ENCODE measurements at places on chromosomes 5 and 9. TPM values are rescaled to one million over a fixed set of nuclear protein-coding genes. Genes with fewer than 3 reads are reported as not detected.
A peak's percentile ranks its signal among the peaks of the same experiment; 100 is the strongest.

GRCh38 chr9:38027714-38028113, 41.3 kb downstream of the SHB start:
- DNase-seq, result no peak

SLC12A2 gene
- total RNA-seq, result 22.9 TPM

DNA sequence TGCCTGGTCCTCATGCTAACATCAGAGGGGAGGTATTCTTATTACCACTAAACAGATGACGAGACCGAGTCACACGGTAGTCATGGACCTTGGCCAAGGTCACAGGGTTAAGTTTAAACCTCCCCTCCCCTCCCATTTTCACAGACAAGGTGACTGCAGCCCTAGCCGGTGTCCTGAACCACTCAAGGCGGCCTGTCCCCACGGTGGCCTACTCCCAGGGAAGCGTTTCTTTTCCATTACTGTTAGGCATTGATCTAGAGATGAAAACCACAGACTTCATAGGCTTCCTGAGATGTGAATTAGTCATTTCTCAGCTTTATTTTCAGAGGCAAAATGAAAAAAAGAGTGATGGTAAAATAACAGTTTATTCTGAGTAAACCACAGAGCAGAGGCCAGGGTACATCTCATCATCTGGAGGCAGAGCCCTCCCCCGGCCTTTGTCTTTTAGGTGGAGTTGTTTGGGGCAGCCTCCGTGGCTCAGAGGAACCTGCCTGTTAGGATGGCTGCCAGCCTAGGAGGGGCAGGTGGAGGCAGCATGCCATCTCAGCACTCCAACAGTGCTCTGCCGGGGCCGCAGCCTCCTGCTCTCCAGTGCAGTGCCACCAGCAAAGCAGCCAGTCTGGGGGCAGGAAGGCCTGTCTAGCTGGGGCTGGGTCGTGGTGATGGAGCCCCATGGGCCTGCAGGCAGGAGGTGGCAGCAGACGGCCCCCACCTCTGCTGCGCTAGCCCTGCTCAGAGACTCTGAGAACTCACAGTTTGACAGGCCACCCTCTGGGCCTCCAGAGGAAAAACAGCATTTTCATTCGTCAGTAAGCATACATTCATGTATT, 71.2 kb downstream of the RAPGEF1 start:
- peak; percentile 67 for DNase-seq

DNA sequence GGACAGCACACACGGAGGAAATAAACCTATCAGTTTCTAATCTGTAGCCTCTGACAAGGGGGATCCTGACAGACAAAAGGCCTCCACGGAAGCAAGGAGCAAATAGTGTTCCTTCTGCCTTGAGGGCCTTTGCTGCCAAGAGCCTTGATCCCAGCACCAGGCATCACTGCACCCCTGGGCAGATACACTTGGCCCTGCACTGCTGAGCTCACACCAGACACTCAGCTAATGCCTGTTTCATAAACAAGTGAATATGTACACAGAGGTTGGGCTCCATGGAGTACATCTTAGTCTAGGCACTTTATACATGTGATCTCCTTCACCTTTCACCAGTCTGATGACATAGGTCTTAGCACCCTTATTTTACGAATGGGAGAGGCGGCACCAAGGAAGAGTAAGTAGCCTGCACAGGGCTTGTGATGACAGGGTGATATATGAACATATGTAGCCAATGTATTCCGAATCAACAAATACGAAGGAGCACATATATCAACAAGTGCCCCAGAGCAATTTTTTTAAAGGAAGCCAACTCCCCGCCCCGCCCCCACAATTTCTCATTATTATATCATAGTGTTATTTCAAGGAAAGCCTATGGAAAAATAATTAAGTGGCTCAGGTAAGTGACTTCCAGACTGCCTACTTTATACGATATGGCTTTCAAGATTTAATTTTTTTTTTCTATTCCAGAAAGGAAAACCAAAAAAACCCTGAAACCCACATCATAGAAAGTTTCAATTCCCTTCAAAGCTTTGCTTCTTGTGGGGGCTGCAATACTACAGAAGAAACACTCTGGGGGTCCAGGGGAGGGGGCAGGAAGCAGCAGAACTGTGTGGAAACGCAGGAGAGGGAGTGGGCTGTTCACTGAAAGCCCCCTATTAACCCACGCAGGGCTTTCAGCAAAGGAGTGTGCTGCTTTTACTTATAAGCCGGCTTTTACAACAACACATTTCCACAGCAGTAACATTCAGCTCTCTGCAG, 32.0 kb downstream of the CDC14B start:
- DNase-seq, result no peak

- no peak for DNase-seq
Measured at GRCh38 chr5:158943057-158943456, 156.7 kb downstream of the EBF1 start.

- DNase-seq, result no peak
Measured at GRCh38 chr5:164688437-164688836, 1183.0 kb downstream of the MAT2B start.

- no peak for DNase-seq
Measured at GRCh38 chr9:131396626-131397025, 2.7 kb downstream of the PRRC2B start.

GRCh38 chr5:75690669-75691068, 26.6 kb downstream of the POC5 start:
- peak; percentile 38 for DNase-seq

DNA sequence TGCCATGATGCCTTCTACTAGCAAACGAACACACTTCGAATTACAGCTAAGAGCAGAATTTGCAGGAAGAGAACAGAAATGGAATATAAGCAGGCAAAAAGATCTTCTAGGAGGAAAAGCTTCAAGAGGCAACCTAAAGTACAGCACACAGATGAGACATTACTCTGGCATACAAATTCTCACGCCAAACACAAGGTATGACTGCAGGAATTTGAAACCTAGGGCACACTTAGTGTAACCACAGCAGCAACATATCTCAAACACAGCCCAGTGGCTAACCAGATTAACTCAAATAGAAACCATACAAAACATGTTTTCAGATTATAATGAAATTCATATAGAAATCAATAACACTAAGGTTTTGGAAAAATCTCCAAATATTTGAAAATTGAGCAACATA, 481.0 kb upstream of the RGMB start:
- no peak for DNase-seq

C9orf43 gene
- 2.7 TPM for total RNA-seq

GEMIN5 gene
- total RNA-seq, result 14.8 TPM

DNA sequence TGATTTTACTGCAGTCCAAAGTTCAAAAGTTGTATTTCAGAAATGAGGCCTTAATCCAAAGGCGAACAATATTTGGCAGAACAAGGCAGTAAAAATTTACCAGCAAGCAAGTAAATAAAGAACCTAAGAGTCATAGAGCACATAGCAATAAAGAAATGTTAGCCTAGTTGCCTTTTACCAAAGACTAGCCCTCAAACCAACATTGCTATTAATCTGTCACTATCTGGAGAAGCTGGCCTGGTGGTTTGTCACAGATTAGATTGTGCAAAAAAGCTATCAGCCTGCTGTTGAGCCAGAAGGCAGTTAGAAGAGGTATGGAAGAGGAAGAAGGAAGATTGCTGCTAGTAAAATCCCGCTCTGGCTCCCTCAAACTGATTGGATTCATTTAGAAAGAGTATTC, 304.7 kb upstream of the KLF4 start:
- no peak for DNase-seq

GRCh38 chr5:168663276-168664004, 84.3 kb upstream of the PANK3 start:
- DNase-seq, result no peak

GIN1 gene
- 1.1 TPM for total RNA-seq

SLC26A2 gene
- total RNA-seq, result 7.0 TPM

TMEM174 gene
- total RNA-seq, result not detected

DNA sequence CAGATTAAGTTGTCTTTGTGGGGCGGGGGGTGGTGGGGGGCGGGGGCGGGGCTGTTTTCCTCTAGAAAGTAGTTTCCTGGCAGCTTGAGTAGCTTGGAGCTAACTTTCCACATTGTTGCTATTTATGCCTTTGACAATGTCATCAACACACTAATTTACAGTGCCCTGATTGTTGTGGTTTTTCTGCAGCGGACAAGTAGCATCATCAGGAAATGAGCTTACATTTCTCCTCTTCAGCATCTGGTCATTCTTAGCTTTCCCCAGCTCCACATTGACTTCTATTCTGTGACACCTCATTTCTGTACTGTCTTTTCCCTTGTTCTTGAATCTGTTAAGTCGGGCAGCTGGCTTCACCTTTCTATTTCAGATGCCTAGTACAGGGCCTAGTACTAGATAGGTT, 112.3 kb upstream of the RAD23B start:
- DNase-seq, result no peak

DNA sequence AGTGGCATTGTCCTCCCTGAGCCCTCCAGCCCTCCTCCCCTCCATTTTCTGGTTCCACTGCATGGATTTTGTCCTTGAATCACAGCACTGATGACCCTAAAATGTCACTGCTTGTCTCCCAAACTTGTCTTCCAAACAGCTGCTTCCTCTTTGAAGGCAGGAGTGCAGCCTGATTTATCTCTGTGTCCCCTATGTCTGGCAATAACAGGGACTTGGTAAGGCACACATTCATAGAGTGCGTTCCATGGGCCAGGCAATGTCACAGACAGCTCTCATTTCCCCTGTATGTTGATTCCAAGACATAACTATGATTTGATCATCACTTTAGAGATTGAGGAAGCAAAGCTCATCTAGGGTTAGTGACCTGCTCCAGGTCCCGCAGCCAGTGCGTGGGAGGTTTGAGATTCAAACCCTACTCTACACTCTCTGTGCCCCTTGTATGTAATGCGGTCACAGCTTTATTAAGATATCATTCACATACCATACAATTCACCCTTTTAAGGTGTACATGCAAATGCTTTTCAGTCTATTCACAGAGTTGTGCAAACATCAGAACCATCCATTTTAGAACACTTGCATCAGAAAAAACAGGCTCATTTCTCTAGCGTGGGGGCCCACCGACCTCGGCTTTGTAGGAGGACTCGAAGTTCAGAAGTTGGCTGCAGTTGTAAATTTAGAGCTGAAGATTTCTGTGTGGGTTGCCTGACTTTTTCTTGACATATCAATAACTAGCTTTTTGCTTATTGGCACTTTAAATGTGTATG, 28.4 kb upstream of the BOD1 start:
- DNase-seq, result no peak

DNA sequence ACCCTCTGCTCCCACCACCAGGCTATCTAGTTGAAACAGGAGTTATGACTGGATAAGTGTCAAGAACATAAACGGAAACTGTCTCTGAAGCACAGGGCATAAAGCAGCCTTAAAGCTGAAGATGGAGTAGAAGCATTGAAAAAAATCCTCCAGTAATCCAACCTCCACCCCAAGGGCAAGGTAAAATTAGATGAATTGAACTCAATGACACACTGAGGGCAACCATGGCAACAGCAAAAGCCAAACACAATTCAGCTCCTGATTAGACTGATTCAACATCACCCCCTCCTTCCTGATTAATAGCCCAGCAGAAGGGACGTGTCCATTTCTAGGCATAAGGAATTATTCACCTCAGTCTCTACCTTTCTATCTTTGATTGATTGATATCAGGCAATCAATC, 183.2 kb upstream of the MAP3K1 start:
- DNase-seq, result no peak

GRCh38 chr5:178232124-178232919, at the start of gene PHYKPL:
Gene PHYKPL (minus strand): TSS chr5:178232802. CDS start chr5:178232550, 252 bp downstream.
- peak; percentile 66 for DNase-seq

- no peak for DNase-seq
Measured at GRCh38 chr5:150507474-150508276, at the start of gene NDST1. Gene NDST1 (plus strand): TSS chr5:150508131. CDS start chr5:150521255, 13,124 bp downstream.

SEMA6A gene
- total RNA-seq, result 0.27 TPM

GRCh38 chr5:120419127-120419526, 45.0 kb upstream of the PRR16 start:
- peak; percentile 58 for DNase-seq

SUSD1 gene
- total RNA-seq, result 27.2 TPM

DNA sequence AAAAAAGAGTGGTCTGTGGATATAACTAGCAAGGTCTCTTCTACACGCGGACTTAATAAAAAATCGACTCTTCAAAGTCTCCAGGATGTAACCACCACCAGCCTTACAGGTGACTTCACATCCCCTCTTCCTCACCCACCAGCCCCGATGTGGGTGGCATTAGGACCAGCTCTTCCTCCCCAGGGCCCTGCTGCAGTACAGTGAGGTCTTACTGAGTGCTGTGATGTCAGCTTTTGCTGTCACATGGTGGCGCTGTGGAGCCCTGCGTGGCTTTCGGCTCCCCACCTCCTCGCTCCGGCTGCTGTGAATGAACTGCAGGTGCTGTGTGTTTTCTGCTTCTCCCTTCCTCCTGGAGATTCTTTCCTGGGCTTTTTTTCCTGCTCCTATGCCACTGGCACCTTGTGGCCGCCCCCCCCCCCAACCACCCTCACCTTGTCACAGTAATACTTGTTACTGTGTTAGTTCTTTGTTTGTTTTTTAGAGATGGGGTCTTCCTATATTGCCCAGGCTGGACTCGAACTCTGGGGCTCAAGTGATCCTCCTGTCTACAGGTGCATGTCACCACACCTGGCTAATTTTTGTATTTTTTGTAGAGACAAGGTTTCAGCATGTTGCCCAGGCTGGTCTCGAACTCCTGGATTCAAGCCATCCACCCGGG, 15.8 kb upstream of the RAPGEF1 start:
- DNase-seq, result peak; percentile 76

DNA sequence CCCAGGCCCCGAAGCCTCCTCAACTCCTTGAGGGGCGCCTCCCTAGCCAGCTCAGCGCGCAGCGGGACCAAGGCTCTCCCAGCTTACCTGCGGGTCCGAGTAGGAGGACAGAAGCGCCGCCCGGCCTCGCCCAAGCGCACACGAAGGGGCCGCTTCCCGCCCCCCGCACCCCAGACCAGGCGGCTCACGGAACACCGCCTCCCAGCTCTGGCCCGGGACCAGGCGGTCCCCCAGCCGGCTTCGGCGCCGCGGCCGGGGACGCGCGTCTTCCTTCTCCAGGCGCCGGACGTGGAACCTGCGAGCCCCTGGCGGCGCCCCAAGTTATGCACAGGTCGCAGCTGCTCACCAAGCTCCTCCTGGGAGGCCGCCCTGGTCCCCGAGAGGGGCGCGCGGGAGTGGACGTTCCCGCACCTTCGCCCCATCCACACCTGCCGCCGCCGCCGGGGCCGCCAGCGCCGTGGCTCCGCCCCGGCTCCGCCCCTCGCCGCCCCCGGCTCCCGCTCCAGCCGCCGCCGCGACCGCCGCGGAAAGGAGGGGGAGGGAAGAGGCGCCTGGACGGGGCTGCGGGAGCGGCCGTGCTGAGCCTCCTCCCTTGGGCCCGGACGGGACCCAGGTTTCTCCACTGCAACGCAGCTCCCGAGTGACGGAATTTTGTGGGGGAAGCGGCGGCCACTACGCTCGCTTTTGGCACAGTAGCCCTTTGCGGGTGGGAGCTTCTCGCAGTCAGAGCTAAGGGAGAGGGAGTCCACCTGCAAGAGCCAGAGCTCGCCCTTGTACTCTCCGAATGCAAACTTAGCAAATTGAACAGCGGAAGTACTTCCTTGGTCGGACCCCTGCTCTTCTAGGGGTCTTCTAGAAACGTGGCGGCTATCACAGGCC, 77.5 kb upstream of the IFNE start:
- DNase-seq, result no peak

ROR2 gene
- 0.27 TPM for total RNA-seq

GRCh38 chr5:135364421-135365262, 34.4 kb downstream of the MACROH2A1 start:
- no peak for DNase-seq

Data from hematopoietic multipotent progenitor cell (in vitro differentiated cells).